Stomach (tissue), 19 donors: ENCODE measurements at places on chromosomes 2 and 18. TPM values are rescaled to one million over a fixed set of nuclear protein-coding genes. Genes with fewer than 3 reads are reported as not detected.

CPO gene
- total RNA-seq, result not detected

DNA sequence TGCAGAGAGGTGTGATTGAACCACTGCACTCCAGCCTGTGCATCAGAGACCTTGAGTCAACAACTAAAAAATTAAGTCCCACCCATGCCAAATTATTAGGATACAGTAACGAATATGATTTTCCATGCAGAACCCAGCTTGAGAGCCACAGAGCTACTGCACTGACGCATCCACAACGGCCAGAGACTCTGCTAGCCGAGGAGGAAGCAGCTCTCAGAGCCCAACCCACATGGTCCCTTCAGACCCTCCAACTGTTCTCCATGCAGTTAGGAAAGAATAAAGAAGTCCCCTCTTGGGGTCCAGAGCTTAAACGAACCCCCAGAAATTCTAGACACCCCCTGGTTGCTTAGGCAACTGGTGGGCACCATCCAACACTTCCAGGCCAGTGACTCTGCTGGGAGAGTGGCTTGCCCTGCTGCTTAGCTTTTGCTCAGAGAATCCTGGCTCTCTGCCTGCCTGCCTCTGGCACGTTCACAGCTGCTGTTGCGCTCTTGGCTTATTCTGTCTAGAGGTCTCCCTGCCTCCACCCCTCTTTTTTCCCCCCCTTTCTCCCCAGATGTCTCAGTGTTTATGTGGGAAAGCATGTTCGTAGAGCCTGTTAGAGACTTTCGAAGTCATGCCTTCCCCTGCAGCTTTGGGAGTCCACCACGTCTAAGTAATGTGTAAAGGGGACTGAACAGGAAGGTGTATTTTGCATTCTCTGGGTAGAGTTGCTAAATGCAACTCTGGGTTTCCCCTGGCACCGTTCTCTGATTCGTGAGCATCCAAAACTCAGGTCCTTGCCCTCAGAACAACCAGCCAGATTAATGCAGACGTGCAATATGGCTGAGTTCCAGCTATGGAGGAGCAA is 26.0 kb upstream of the SP3 start:
- peak; percentile 92 for DNase-seq
- peaks cover 43% of the 10 kb centered on the region for H3K4me1 ChIP-seq
- peak overlapping the region; percentile 66 for H3K27ac ChIP-seq
- H3K4me3 ChIP-seq, result no peak overlapping the region
- no peaks in the 10 kb centered on the region for H3K27me3 ChIP-seq
- H3K36me3 ChIP-seq, result no peaks in the 10 kb centered on the region

MAP3K19 gene
- not detected for total RNA-seq

REG1A gene
- 46.6 TPM for total RNA-seq
